D721Med (cell line): ENCODE measurements at places on chromosomes 5 and 9.

- no peak for DNase-seq
Observed at GRCh38 chr5:170571875-170572852, 68.3 kb downstream of the KCNIP1 start.

- no peak for DNase-seq
Observed at GRCh38 chr5:170393235-170393634, 4.1 kb upstream of the KCNMB1 start.

DNA sequence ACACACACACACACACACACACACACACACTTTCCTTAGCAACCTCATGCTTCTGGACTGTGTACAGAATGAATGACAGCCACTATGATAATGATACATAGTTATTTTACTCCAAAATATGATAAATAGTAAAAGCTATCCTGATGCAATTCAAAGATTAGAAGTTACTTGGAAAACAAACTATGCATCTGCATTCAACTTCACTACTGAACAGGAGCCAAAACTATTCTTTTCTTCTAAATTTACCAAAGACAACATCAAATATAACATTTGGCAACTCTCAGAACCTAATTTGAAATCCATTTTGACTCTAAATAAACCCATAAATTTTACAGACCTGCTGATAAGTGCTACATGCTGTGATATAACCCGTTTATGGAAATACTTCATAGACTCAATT lies 33.3 kb downstream of the GLIS3 start:
- no peak for DNase-seq

DNA sequence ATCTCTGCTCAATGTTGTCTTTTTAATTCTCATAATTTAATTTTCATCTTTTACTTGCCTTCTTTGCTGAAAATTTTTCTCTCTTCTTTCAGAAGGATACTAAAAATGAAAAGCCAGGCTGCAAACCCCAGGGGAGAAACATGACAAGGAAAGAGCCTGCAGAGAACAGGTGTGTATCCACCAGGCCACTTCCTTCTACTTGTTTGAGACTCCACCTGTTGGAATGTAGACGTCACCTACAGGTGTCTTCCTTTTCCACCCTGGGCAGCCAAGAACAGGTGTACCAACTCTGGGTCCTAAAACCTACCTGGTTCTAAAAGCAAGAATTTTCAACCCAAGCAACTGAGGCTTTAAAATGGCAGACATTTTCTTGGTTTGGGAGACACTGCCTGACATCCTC lies 166.8 kb downstream of the ATP10B start:
- no peak for DNase-seq

GRCh38 chr5:149389552-149390495 lies 10.7 kb upstream of the IL17B start:
- DNase-seq: no peak

DNA sequence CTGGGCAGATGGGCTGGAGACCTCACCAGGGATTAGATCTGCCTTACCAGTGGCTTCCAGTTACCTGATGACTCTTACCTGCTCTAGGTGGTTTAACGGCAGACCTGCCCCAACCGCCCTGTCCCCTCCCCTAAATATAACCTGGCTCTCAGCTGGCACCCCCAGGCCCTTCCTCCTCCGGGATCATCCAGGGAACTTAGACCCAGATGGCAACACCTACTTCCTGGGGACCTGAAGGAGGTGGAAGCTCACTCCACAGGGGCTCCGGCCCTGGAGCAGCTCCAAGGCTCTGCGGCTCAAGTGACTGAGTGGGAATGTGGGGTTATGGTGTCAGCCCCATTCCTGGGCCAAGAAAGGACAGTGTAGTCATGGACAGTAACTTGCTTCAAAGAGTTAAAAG lies 130.4 kb downstream of the OLFM1 start:
- DNase-seq: no peak

GRCh38 chr9:8429768-8430167 lies 630.2 kb upstream of the DMAC1 start:
- DNase-seq: no peak

DNA sequence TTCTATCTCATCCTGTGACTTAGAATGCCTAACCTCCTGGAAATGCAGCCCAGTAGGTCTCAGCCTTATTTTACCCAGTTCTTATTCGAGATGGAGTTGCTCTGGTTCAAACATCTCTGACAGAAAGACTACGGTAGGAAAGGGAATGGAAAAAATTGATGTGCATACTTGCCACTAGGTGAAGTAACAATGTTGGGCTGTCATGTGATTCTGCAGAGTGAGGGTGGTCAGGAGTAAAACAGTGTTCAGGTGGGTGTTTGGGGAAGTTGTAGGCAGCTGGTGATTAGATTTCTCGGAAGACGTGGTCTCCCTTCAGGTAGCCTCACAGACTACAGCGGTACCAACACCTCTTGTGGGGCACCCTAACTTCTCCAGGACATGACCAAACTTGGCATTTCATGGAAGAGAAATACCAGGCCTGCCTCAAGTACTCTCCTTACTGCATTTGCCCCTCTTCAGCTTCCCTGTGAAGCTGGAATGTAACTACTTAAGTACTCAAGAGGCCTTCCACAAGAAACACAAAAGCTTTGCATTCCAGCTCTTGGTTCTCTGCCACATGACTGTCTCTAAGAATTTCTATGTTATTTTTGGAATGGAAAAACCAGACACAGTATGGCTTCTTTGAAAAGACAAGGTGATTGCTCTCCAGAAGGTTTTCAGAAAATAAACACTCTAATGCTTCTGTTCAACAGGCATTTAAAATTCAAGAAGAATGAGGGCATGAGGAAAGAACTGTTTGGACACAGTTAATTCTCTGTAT lies 17.4 kb upstream of the ENTREP1 start:
- DNase-seq: no peak
